ENCODE measurements at places on chromosomes 7 and 10.

- DNase-seq: no peak
Measured at GRCh38 chr7:87564296-87564963, 36.3 kb downstream of the ABCB1 start.

- DNase-seq: no peak
Measured at GRCh38 chr10:126402721-126403695, 14.7 kb upstream of the ADAM12 start.

DNA sequence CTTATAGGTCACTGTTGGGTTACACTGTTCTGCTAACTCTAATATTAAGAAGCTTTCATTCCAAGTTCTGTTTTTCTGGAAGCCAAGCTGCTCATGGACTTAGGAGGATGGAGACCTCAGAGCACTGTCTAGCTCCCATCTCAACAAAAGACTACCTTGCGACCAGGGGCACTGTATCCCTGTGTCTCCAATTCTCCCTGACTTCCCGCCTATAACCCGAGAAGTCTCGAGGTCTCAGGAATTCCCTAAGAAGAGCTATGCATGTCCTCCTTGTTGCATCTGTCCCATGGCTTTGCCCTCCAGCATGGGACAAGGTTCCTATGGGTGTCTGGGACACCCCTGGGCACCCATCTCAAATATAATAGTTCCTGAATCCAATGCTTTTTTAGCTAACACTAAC, 31.2 kb downstream of the BTBD16 start:
- no peak for DNase-seq

GRCh38 chr10:71396711-71397295, at the start of gene CDH23:
Gene CDH23, plus strand, starts transcription at chr10:71396920. Its CDS starts 42,912 bp downstream, at chr10:71439832.
- no peak for DNase-seq

GRCh38 chr10:76388321-76389023, 957.0 kb downstream of the LRMDA start:
- DNase-seq: no peak

DNA sequence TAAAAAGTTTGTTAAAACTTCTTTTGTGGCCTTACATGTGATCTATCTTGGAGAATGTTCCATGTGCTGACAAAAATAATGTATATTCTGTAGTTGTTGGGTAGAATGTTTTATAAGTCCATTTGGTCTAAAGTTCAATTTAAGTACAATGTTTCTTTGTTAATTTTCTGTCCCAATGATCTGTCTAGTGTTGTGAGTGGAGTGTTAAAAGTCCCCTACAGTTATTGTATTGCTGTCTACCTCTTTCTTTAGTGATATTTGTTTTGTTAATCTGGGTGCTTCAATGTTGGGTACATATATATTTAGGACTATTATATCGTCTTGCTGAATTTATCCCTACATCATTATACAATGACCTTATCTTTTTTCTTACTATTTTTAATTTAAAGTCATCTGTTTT, 6.9 kb downstream of the TMEM140 start:
- no peak for DNase-seq

DNA sequence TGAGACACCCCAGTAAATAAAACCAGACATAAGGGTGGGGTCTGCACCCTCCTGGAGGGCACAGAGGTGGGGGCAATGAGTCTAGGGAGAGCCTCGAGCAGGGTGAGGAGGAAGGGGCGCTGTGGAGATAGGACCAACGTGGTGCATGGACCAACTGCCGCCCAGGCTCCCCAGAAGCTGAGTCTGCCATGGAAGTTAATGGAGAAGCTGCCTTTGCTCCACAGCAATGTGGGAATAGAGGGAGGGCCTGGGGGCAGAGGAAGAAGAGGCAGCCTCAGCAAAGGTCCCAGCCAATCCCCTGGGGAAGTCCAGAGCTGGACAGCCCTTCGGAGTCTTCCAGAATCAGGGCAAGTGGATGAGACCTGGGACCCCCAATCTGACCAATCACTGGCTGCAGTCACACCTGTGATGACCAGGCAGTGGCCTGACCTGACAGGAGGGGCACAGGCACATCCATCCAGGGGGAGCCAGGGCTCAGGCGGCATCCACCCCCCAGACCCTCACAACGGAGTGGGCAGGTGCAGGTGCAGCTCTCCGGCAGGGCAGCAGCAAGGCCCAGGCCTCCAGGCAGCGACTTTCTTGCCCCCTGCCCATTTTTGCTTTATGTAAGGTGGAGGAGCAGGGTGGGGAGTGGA, 242.2 kb upstream of the PPP2R2D start:
- no peak for DNase-seq

- no peak for DNase-seq
Measured at GRCh38 chr7:142553216-142553615, 196.1 kb upstream of the PRSS1 start.

- peak; percentile 92 for DNase-seq
Measured at GRCh38 chr7:47573758-47574481, 8.0 kb downstream of the TNS3 start.

GRCh38 chr10:34437906-34438305, 377.2 kb downstream of the PARD3 start:
- DNase-seq: no peak

- no peak for DNase-seq
Measured at GRCh38 chr7:157462419-157462771, 125.6 kb downstream of the DNAJB6 start.

DNA sequence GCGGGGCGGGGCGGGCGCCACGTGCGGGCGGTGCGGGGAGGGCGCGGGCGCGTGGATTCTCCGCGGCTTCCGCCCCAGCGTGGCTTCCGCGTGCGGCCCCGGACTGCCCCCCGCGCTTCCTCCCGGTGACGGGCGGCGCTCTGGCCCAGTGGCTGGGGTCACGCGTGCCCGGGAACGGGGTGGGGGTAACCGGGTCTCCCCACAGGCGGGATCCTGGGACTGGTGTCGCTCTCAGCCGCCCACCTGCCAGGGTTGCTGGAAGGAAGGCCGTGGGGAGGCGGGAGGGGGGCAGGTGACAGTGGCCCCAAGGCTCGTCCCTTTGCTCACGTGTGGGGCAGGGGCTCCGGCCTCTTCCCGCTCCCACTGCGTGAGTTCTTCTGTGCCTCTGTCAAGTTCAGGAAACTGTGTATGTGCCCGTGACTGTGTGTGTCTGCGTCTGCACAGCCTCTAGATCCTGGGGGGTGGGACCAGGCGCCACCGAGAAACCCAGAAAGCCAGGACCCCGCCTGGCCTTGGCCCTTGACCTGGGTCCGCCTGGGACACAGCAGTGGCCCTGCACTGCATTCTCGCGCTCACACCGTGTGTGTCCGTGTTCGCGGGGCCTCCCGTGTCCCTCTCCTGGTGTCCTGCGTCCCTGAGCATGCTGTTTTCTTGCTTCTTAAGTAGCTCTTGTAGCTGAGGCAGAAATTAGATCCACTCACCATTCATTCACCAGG, 919 bp downstream of the MAFK start:
- DNase-seq: no peak

- DNase-seq: no peak
Measured at GRCh38 chr10:72274730-72275350, 1.1 kb downstream of the DDIT4 start.

DNA sequence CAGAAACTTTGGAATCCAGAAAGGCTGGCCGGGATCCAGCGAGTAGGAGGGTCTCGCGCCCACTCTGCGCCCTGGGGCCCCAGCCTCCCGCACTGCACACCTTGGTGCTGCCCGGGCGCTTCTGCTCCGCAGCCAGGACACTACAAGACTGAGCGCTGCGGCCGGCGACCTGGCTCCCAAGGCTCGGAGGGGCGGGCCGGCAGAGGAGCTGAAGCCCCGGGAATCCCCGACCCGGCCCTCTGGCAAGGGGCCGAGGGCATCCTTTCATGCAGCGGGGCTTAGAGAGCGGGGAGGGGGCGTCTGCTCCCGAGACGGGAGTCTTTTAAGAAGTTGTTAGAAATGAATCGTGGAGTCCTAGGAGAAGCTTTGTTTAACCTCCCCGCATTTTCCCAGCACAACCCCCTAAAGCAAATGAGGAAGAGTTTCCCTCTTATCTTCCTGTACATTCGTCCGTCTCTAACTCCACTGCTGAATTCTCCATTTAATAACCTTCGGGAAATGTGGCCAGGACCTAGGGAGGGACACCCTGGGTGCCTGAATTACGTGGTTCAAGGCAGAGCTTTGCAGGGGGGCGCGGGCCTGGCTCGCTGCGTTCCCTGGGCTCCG, 1.1 kb downstream of the VWC2 start:
- no peak for DNase-seq

DNA sequence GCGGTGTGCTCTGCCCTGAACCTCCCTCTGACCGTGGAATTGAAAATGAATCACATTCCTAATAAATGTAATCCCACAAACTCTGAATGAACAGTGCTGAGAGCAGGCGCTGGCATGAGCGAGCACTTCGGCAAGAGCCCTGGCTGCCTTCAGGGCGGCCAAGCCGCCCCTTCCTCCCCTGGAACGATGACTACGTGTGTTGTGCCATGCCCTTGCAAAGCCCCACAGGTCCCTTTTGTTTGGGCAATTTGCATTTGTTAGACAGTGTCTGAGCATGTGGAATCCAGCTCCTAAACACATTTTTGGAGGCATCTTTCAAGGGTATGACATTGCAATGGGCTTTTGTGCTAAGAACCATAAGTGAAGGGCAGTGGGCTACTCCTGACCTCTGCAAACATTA, 95.6 kb upstream of the MKI67 start:
- no peak for DNase-seq

DNA sequence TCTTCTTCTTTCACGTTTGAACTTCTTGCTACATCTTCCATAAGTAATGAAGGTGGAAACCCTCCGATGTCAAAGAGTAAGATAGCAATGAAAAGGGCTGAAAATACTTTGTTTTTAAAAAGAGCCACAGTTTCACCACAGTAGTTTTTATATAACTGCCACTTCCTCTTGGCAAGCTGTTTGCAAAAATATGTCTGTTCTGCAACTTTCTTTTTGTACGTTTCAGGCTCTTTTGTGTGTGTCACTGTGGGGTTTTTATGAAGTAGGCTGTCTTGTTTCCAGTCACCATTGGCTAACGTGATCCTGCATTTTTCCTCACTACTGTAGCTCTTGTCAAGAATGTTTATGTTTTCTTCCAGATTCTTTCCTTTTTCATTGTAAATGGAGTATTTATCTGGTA, 55.6 kb downstream of the SLC16A9 start:
- no peak for DNase-seq

GRCh38 chr7:22477876-22478450, 22.0 kb downstream of the STEAP1B start:
- no peak for DNase-seq

DNA sequence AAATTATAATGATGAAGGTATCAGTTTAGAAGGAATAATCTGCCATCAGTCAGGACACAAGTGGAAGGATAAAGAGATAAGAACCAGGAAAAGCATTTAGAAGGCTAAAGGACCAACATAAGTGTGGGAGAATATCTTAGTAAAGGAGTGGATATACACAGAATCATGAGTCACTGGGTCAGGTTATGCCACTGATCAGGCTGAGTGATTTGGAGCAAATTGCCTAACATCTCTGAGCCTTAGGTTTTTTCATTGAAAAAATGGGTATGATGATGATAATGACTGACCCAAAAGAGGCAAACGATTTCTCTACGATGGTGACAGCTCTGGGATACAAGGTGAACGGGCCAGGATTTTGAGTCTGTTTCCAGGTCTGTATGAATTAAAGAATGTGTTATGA, 2.8 kb upstream of the CUL1 start:
- DNase-seq: no peak

GRCh38 chr10:43028143-43028542, 48.7 kb upstream of the RET start:
- no peak for DNase-seq

GRCh38 chr7:103388469-103389140, 41.2 kb downstream of the PSMC2 start:
- DNase-seq: no peak

DNA sequence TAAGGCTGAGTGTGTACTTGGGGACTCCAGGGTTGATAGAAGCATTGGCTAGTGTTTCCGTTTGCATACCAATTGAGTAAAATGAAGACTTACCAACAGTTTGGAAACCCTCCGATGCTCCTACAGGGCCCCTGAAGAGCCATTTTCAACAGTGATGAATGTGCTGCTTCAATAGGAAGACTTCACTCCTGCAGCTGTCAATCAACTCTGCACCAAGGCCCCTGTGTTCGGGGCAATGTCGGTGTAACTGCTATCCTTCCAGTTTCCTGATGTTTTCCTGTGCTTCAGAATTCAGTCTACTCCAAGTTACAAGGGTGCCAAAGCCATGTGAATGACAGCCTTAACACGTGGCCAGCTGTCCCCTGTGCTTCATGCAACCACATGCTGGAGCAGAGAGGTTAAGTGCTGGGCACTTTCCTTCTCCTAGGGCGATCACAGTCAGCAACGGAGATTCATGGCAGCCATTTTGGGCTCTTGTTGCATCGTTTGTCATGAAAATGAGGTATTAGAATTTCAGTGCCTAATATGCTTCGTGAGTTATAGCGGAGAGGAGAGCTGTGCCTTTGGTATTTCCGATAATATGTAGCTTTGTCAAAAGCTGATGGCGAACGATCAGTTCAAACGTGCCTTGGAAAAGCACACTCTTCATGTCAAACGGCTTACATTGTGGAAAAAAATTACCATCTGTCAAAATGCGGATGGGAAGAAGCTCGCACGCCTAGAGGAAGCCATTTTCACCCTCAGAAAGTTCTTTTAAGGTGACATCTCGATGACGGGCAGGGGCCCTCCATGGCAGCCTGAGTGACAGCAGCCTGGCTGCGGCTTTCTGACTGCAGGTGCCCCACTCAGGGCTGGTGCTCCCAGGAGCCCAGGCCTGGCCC, 287.8 kb downstream of the ACTR3B start:
- no peak for DNase-seq

GRCh38 chr10:103845972-103846371, 9.4 kb downstream of the SH3PXD2A start:
- DNase-seq: no peak

GRCh38 chr10:97479939-97480338, 18.3 kb downstream of the MMS19 start:
- DNase-seq: no peak

DNA sequence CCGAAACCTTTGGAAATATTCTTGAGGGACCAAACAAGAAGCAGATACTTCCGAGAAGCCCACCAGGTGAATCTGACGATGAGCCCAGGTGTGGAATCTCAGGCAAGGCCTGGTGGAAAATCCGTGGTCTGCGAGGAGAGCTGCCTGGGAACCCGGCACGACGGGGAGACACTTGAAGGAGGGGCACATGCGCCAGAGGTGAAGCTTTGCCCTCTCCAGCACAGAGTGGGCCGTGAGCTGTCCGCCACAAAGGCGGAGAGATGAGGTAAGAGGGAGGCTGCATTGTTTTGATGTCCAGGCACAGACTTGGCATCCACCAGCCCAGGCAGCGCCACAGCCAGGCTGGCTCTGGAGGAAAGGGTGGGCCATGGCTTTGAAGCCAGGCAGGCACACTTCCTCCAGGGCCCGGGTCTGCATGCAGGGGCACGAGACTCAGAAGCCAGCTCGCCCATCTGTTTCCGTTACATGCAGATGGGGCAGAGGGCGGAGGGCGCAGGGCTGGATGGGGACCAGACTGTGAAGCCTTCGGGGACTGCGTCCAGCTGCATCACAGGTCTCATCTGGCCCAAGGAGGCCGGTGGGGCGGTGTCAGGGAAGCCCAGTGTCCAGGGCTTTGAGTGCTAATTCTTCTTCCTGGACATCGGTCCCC, 45.4 kb downstream of the CALML3 start:
- no peak for DNase-seq

DNA sequence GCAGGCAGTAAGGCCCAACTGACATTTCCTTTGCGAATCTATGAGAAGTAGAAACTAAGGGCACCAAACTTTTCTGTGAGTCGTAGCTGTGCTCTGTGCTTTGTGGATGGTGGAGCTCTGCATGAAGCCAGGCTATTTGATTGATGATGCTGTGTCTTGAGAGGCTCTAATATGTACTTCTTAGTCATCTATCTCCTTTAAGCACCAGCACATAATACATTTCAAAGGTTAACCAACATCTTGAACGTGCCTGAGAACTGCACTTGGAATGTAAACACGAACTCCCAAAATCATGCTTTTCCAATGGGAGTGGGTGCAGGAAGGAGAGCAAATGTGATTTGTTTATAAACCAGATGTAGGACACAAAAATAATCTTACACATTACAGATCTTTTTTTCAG, 411.6 kb downstream of the PARD3 start:
- DNase-seq: no peak
